PC-3 (cell line): ENCODE measurements at places on chromosomes 3 and 15. TPM values are rescaled to one million over a fixed set of nuclear protein-coding genes. Genes with fewer than 3 reads are reported as not detected.

- H3K4me1 ChIP-seq = peaks cover 63% of the 10 kb centered on the region
- H3K27me3 ChIP-seq = no peaks in the 10 kb centered on the region
- peaks cover 4% of the 10 kb centered on the region; the same call in 1 of the 2 replicates for H3K36me3 ChIP-seq
Measured at GRCh38 chr3:185778821-185779220, 46.0 kb downstream of the IGF2BP2 start.

Gene EOGT
- 5.2 and 8.3 TPM in 2 replicates for total RNA-seq

DNA sequence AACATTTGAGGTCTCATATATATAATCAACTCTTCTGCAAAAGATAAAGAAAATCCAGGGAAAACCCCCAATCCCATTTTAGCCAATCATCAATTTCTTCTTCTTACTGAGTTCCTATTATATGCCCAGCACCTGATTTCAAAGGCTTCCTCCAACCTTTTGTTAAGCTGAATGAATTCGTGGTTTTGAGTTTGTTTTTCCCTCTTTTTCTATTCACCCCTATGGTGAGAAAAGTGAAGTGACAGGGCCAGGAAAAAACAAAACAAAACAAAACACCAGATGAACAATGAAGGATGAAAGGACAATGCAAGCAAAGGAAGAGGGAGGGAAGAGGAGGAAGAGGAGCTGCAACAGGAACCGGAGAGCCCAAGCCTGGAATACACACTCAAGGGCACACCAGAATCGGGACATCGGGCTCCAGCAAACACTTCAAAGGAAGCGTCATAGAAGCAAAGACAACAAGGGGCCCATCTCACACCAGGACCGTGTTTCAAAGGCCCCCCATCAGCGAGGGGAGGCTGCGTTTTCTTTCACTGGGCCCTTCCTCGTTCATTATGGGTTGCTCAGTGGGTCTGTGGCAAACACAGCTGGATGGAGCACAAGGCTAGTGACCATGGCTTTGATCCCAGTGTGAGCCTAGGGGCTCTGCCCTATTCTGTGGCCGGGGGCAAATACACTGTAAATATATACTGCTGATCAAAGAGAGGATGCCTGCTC, 50.2 kb downstream of the VGLL4 start:
- peaks cover 10% of the 10 kb centered on the region; the same call in 1 of the 2 replicates for H3K4me1 ChIP-seq
- no peaks in the 10 kb centered on the region for H3K27me3 ChIP-seq
- no peak for DNase-seq
- no peak overlapping the region for H3K27ac ChIP-seq

DNA sequence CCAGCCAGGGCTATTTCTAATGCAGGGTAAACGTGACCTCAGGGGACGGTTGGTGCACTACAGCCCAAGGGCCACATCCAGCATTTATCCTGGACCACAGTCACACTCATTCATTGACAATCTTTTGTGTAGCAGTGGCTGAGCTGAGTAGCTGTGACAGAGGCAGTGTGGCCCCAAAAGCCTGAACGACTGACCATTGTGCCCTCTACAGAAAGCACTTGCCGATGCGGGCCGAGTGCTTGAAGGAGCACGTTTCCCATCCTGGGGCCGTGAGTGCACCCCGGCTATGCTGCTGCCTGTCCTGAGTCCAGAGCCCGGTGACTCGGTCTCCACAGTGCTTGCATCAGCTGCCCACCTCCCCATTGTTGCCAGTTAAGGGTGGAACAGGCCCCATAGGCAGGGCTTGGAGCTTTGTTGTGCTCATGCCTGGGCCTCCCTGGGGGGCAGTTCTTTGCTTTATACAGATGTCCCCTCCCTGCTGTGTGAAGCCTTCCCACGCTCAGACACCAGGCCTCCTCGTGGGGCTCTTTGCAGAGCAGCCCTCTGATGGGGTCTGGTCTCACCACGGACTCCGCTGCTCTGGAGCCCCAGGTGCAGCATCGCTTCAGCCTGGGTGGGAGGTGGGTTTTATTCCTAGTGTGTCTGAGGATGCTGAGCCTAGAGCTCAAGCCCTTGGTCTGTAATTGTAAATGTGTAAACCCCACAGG, 13.0 kb upstream of the SNRPA1 start:
- H3K4me3 ChIP-seq = no peak overlapping the region
- no peaks in the 10 kb centered on the region for H3K27me3 ChIP-seq
- H3K36me3 ChIP-seq = no peaks in the 10 kb centered on the region
- H3K4me1 ChIP-seq = no peaks in the 10 kb centered on the region

Gene KLHL18
- total RNA-seq = 28.6 and 36.5 TPM in 2 replicates

Gene ATP13A4
- total RNA-seq = not detected in 2 replicates

Gene NDN
- total RNA-seq = not detected in 2 replicates

Gene MYZAP
- 3.5 and 6.0 TPM in 2 replicates for total RNA-seq

- no peak for DNase-seq
- no peaks in the 10 kb centered on the region for H3K27me3 ChIP-seq
- H3K4me3 ChIP-seq = no peak overlapping the region
- H3K36me3 ChIP-seq = no peaks in the 10 kb centered on the region
Measured at GRCh38 chr3:42173307-42173706, 82.2 kb downstream of the TRAK1 start.

Gene C3orf38
- 15.7 and 24.3 TPM in 2 replicates for total RNA-seq

DNA sequence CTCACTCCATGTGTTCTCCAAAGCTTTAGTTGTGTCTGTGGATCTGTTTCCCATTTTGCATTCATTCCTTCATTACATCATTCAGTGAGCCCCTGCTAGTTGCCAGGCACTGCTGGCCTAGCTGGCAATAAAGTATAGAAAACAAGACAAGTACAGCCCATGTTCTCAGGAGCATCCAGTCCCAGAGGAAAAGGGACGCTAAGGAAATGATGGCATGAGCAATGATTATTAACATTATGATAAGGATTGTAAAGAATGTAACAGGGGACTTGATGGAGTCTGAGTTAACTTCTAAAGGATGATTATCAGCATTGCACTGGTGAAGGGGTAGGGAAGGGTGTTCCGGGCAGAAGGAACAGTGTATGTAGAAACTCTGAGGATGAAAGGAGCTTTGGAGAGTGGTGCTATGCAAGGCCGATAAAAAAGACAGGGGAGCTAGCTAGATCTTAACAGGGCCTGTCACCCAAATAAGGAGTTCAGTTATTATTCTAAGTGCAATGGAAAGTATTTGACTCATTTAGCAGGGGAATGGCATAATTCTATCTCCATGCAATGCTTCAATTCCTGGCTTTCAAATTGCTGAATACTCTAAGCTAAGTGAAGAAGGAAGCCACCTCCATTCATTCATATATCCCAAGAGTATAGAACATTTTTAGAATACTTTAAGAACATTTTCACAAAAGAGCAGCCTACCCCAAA, 258.2 kb upstream of the STT3B start:
- no peak for DNase-seq
- H3K36me3 ChIP-seq = no peaks in the 10 kb centered on the region
- H3K4me3 ChIP-seq = peak overlapping the region; percentile 15; the same call in 1 of the 2 replicates
- peaks cover 34% of the 10 kb centered on the region for H3K4me1 ChIP-seq
- H3K27ac ChIP-seq = peak overlapping the region; percentile 81

DNA sequence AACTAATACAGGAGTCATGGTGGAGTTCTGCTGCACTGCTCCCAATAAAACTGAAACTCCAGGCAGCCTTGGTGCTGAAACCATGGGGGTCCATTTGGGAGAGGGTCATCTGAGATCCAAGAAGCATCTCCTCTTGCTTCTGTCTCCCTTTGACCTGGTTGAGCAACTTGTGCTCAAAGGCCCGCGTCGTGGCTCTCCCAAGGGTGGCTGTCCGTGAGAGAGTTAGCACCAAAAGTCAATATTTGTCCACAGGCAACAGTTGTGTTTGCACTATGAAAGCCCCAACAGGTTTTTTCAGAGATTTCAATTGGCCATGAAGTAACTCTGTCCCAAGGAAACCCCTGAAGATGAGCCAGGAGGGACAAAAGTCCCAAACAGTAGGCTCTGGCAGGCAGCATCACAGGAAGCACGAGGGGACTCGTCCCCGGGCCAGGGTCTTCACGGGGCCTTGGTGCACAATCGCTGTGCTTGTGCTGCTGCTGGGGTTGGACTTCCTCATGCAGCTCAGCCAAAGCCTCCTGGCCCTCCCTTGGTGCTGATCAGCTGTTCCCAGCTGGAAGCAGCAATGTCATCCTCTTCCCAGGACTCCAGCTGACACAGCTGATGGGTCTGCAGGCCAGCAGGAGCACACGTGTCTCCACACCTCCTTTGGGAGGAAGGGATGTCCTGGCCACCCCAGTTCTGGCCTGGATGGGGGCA, 39.4 kb upstream of the WNT5A start:
- H3K27me3 ChIP-seq = no peaks in the 10 kb centered on the region
- no peaks in the 10 kb centered on the region for H3K36me3 ChIP-seq
- no peak overlapping the region for H3K4me3 ChIP-seq
- peak overlapping the region; percentile 83 for H3K27ac ChIP-seq

- H3K27me3 ChIP-seq = no peaks in the 10 kb centered on the region
- no peaks in the 10 kb centered on the region for H3K36me3 ChIP-seq
- no peak overlapping the region for H3K27ac ChIP-seq
- no peak for DNase-seq
Measured at GRCh38 chr3:186260726-186261125, 101.3 kb downstream of the DGKG start.

DNA sequence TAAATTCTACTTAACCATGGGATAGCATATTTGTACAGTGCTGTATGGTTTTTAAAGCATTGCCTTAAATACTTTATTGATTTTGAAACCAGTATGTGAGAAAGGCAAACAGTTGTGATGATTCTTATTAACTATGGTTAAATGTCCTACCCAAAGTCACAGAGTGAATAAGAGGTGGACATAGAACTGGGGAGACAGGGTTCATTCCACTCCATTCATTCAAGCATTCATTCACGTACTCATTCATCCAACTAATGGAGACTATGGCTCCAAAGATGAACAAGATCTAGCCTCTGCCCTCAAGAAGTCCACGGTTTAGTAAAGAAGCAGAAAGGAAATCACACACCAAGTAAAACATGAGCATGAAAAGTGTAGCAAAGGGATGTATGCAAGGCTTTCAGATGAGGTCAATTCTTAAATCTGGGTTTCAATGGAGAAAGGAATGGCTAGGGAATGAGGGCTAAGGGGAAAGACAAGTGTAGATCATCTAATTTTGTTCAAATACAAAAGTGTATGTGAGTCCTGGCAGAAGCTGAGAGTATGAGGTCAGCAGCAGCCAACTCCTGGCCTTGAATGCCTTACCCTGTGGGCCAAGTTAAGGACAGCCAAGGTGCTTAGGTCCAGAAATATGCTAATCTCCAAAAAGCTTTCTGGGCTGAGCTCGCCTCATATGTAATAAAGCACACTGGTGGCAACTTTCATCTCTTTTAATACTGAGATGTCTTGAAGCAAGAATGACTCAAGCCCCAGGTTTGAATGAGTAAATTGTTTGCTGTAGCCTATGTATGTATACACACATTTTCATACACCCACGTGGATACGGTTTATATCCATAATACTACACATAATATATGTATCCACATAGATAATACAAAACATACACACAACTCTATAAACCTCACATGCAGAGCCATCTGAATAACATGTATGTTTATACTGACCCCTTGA, 4.3 kb downstream of the TNIK start:
- H3K36me3 ChIP-seq = no peaks in the 10 kb centered on the region
- H3K4me3 ChIP-seq = no peak overlapping the region

DNA sequence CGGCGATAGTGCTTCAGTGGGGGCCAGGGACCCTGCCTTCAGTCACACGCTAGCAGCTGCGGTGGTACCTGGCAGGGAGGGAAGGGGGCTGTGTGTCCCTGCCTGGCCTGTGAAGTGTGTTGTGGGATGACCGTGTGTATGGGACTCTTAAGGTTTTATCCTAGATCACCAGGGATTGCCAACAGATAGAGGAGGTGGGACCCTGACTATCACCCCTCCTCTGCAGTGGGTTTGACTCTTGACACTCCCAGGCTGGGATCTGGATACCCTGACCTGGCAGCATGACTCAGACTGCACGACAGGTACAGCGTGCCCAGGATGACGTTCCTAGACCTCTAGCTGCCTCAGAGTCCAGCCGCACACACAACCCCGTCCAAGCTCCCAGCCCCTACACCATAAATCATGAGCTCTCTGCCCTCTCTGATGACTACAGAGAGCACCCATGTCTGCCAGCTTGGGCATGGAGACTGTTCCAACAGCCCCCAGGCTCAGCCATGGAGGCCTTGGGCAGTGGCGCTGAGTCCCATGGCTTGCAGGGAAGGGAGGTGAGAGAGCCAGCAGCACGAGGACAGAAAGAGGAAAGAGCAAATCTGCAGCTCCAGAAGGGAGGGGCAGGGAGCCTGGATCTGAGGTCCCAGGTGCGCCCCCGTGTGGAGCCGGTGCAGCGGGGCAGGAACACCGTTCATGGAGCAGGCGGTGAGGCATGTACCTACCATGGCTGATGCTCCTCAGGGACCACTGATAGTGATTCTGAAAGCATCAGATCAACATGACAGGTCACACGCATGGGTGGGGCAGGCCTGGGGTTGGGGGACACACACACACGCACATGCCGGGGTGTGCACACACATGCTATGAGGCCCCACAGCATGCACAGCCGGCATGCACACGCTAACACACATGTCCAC, 71.0 kb downstream of the ADAMTS7 start:
- no peak overlapping the region for H3K4me3 ChIP-seq
- no peaks in the 10 kb centered on the region for H3K4me1 ChIP-seq
- peak; percentile 66 for DNase-seq

DNA sequence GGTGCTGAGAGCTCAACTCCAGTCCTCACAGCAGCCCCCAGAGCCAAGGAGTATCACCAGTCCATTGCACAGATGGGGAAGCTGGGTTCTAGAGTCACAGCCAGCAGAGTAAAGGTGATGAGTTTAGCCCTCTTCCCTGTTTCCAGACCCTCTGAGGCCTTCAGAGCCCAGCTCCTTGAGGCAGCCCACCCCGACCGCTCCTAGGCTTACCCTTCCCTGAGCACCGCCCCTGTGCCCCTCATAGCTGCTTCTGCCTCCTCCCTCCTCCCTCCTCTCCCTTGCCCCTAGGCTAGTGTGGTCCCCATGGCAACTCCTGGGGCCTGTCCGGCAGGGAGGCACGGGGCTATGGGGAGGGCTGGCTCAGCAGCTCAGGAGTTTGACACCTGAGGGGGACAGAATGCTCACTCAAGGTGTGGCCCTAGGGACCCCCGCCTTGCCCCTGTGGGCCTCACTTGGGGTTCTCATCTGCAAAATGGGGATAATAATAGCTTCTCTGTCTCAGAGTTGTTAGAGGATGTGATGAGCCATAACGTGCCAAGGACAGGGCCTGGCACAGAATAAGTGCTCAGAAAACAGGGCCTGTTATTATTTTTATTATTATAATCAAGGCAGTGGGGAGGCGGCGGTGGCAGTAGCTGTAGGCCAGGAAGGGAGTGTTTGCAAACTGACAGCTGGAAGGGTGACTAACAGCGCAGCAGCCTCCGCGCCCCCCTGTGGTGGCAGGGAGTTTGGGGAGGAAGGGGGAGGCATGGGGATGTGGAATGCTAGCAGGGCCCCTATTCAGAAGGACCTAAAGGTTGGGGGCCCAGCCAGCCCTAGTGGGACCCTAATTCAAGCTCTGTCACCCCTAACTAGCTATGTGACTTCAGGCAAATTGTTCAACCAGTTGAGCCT, 11.5 kb downstream of the CSK start:
- no peaks in the 10 kb centered on the region for H3K27me3 ChIP-seq
- no peaks in the 10 kb centered on the region for H3K36me3 ChIP-seq
- no peak overlapping the region for H3K4me3 ChIP-seq
- peaks cover 11% of the 10 kb centered on the region for H3K4me1 ChIP-seq
- no peak for DNase-seq
